Activated T-helper 1 cell treated with anti-CD3 and anti-CD28 coated beads, Interleukin-12 subunit alpha, Interleukin-12 subunit beta, Interleukin-2, Interleukin-4 antibody, amounts not matched to agents 30 ng/mL and 10 ng/mL and 1 ng/mL, durations not matched to agents 14 hours and 24 hours and 36 hours (primary cell): ENCODE measurements at places on chromosomes 4 and X. TPM values are rescaled to one million over a fixed set of nuclear protein-coding genes. Genes with fewer than 3 reads are reported as not detected.

Gene TKTL1
- total RNA-seq = 0.12 and 0.34 TPM in 2 replicates

Gene RHOH
- 105 and 111 TPM in 2 replicates for total RNA-seq

Gene VCX
- not detected in 2 replicates for total RNA-seq

Gene ATRX
- 63.9 and 72.7 TPM in 2 replicates for total RNA-seq

Gene TRPC5OS
- not detected in 2 replicates for total RNA-seq

Gene MTNR1A
- total RNA-seq = not detected in 2 replicates

Gene GPAT3
- total RNA-seq = 5.7 and 6.6 TPM in 2 replicates

Gene TACC3
- 134 and 139 TPM in 2 replicates for total RNA-seq

Gene DUX4
- total RNA-seq = not detected in 2 replicates

Gene ARMCX1
- total RNA-seq = 0.16 and 0.20 TPM in 2 replicates

Gene BANK1
- not detected in 2 replicates for total RNA-seq

Gene TCEAL7
- total RNA-seq = not detected in 2 replicates

Gene SERTM2
- total RNA-seq = not detected in 2 replicates

Gene SAGE1
- total RNA-seq = not detected in 2 replicates

Gene ARHGAP24
- total RNA-seq = not detected in 2 replicates

Gene COL4A6
- total RNA-seq = not detected in 2 replicates

Gene CXCL8
- 10.7 and 13.4 TPM in 2 replicates for total RNA-seq

Gene UBA1
- 221 and 223 TPM in 2 replicates for total RNA-seq

Gene TLR1
- 1.9 and 2.7 TPM in 2 replicates for total RNA-seq

Gene IRS4
- 0.05 and 0.07 TPM in 2 replicates for total RNA-seq

Gene HPSE
- 23.1 and 24.1 TPM in 2 replicates for total RNA-seq

Gene ARMCX4
- 3.3 and 4.8 TPM in 2 replicates for total RNA-seq

Gene STS
- total RNA-seq = 1.1 and 1.2 TPM in 2 replicates

Gene ERCC6L
- total RNA-seq = 7.4 and 7.5 TPM in 2 replicates

Gene FAM9B
- not detected in 2 replicates for total RNA-seq
